ENCODE measurements at places on chromosomes 2 and 18.

- DNase-seq: no peak
Observed at GRCh38 chr2:57890464-57890863, 156.1 kb upstream of the VRK2 start.

- DNase-seq: no peak
Observed at GRCh38 chr2:186349508-186349907, 136.6 kb upstream of the ZC3H15 start.

DNA sequence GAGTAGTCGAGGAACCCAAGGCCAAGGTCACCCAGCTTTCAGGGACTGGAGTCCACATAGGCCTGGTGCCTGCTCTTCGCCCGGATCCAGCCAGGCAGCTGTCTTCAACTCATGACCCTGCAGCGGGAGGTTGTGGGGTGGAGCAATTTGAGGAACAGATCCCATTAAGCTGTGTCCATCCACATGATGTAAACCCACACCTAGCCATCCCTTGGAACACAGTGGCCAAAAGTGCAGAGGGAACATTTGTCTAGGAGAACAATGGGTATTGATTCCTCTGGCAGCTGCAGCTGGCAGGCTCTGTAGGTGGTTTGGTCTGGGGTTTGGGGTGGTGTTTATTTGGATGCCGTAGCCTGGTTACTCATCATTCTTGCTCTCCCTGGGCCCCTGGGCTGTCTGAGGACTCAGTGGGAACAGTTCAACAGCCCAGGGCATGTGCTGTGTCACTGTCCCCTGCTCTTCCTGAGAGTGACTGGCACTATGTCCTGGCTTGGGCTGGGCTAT, 99.4 kb downstream of the TFCP2L1 start:
- DNase-seq: no peak

- no peak for DNase-seq
Observed at GRCh38 chr2:150212722-150213171, 274.7 kb downstream of the RND3 start.

- DNase-seq: no peak
Observed at GRCh38 chr2:58638256-58638805, 397.2 kb upstream of the FANCL start.

GRCh38 chr2:187574969-187575750, 20.9 kb upstream of the TFPI start:
- no peak for DNase-seq

- no peak for DNase-seq
Observed at GRCh38 chr2:215794829-215795546, 218.4 kb downstream of the MREG start.

- no peak for DNase-seq
Observed at GRCh38 chr2:113784823-113785744, 28.6 kb upstream of the SLC35F5 start.

DNA sequence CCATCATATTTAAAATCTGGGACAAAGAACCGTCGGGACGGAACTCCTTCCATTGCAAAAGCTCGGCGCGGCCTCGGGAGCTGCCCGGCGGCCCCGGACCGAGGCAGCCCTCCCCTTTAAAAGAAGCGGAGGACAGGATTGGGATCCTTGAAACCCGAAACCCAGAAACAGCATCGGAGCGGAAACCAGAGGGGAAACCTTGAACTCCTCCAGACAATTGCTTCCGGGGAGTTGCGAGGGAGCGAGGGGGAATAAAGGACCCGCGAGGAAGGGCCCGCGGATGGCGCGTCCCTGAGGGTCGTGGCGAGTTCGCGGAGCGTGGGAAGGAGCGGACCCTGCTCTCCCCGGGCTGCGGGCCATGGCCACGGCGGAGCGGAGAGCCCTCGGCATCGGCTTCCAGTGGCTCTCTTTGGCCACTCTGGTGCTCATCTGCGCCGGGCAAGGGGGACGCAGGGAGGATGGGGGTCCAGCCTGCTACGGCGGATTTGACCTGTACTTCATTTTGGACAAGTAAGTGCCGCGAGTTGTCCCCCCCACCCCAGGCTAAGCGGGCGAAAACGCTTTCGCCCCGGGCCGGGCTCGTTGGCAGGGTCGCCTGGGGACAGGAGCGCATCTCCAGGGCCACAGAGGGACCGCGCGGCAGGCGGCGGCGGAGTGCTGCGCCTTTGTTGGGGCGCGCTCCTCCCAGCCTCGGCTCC, at the start of gene ANTXR1:
Gene ANTXR1 (plus strand): TSS at position 38 of the 698 bp plus-strand sequence. CDS start 321 bp downstream, at position 359.
- DNase-seq: no peak

DNA sequence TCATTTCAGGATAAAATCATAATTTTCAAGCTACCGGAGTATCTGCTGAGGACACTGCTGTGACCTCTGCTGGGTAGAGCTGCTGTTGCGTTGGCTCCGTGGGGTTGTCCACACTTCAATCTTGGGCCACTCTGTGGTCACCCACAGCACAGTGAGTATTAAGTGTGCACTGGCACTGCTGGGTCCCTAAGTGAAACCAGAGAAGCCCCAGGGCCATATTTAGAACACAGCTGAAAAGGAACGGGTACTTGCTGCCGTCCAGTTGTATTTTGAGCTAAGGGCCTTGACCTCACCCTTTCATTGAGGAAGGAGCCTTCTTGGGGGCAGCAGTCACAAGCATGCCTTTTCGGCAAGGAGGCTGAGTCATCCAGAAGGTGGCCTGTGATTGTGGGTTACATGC, 10.1 kb downstream of the SLC9A4 start:
- DNase-seq: no peak

DNA sequence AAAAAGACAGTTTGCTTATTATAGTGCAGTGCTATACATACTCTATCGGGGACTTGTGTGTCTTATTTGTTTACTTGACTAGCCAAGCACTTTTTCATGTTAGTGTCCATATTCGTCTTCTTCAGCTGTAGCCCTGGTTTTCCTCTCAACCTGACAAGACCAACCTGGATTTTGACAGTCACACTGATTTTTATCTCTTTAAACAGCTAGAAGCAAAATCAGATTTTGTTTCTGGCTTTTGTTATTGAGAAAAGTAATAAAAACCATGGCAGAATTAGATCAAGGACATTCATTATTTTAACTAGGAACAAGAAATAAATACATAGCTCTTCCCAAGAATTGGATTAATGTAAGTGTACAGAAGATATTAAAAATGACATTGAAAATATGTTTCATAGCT, 56.8 kb downstream of the SPATS2L start:
- DNase-seq: no peak

- no peak for DNase-seq
Observed at GRCh38 chr18:60327880-60328279, 44.7 kb downstream of the MC4R start.

- DNase-seq: no peak
Observed at GRCh38 chr2:105339414-105339813, 2.1 kb downstream of the C2orf49 start.

- DNase-seq: no peak
Observed at GRCh38 chr18:49006641-49007454, 56.1 kb upstream of the SMAD7 start.

- DNase-seq: no peak
Observed at GRCh38 chr2:109174214-109174613, 45.2 kb downstream of the SH3RF3 start.

- DNase-seq: no peak
Observed at GRCh38 chr18:28175150-28175929, 1.6 kb downstream of the CDH2 start.

GRCh38 chr2:28975671-28976070, 5.4 kb upstream of the TOGARAM2 start:
- DNase-seq: no peak

- DNase-seq: no peak
Observed at GRCh38 chr2:133431289-133431688, 137.0 kb downstream of the NCKAP5 start.

DNA sequence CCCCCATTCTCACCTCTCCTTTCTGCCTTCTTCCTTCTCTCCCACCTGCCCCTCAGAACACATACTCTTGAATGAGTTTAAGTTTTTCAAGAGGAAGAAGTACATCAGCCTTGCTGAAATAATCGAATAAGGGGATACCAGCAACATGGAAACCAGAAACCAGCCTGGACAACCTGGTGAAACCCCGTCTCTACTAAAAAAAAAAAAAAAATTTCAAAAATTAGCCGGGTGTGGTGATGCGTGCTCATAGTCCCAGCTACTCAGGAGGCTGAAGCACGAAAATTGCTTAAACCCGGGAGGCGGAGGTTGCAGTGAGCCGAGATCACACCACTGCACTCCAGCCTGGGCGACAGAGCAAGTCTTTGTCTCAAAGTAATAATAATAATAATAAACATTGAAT, 75.0 kb upstream of the SLC1A4 start:
- no peak for DNase-seq

GRCh38 chr2:196079052-196079451, 10.4 kb upstream of the DNAH7 start:
- no peak for DNase-seq

- DNase-seq: no peak
Observed at GRCh38 chr2:74849228-74849892, 15.4 kb downstream of the HK2 start.

DNA sequence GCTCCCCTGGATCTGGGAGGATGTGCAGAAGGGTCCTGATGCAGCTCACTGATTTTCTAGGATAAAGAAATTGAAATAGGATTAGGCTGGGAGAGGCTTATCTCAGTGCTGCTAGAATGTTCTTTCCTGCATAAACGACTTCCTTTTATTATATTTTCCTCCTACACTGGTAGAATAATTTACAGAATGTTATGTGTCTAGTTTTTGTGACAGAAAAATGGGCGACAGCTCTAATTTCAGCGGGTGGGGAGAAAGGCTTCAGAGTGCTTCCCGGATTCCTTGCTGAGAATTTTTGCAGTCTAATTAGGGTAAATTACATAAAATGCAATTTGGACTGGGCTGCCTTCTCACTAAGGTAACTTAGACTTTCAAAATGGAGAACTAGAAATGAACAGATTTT, 66.2 kb downstream of the SKA1 start:
- DNase-seq: no peak

DNA sequence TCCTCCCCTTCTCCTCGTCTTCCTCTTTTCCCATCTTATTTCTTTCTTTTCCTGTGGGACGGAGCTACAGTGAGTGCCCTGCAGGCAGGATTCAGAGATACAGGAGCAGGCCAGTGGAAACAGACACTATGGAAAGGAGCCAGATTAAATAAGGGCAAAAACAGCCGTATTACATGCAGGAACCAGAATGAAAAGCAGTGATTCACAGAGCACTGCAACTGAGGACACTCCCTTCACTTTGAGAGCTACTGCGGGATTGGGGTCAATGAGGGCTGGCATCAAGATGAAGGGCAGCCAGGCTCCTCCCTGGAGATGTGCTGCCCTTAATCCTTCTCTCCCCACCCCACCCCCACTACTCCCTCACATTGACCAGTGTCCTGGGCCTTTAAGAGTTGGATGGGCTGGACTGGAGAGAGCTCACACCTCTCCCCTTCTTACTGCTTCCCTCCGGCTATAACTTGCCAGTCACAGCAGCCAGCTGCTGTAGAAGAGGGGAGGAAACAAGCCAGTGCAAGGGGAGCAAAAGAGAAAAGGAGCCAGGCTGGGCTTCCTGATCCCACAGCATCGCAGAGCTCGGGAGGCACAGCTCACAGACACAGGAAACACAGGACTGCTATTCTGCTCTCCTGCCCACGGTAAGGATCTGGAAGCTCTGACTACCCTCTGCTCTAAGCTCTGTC, at the start of gene PLCD4:
Gene PLCD4 (plus strand): TSS at position 464 of the 680 bp plus-strand sequence. CDS start 7,841 bp downstream, outside the sequence.
- no peak for DNase-seq

DNA sequence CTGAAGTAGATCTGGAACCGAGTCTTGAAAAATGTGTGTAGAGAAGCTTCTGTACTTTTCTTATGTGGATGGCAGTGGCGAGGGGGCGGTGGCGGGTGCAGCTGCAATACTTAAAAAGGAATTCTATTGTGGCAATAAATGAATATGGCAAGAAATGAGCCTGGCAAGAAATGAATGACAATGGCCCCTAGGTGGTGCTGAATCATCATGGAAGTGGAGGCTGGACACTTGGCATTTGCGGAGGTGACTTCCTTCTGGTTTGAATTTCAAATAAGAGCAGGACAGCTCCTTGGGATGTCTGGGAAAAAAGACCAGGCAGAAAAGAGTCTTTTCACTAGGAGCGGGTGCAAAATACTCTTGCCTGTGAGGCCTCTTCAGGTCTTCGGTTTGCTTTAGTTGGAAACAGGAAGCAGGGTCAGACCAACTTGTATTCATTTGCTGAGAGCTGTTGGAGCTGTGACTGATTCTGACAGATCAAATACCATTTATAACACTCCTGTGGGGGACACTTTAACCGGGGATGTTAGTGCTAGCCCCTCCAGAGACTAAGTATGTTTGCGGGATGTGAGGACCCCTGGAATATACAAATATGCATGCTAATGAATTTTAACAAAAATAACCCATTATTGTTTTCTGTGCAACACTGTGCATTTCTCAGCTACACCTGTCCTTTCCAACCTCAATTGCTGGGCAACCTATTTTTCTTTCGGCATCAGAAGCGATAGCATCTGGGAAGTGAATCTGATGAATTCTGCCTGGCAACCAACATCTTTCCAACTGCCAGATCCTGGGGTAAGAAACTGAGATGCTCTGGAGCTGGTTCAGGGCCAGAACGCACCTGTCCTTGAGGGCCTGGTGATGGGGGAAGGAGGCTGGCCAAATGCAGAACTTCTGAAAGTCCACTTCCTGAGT, 35.4 kb downstream of the FASTKD2 start:
- DNase-seq: no peak

GRCh38 chr2:241904011-241904718, 34.6 kb downstream of the RTP5 start:
- no peak for DNase-seq

DNA sequence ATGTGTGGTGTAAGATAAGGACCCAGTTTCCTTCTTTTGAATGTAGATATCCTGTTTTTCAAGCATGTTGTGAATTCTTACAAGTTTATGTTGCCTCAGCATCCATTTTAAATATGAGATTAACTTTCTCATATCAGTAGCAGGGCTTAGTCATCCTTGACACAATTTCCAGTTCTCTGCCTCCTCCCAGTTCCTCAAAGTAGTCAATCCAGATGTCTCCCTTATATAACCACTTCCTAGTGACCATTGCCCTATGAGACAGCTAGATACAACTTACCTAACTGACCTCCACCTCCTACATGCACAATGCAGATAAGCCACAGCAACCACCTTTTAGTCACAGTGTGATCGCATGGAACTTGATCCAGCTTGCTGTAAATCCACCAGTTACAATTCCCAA, 269.2 kb upstream of the ZNF521 start:
- DNase-seq: no peak

GRCh38 chr18:64436111-64436510, 287.2 kb upstream of the LINC00305 start:
- no peak for DNase-seq

Measured in activated T-helper 9 cell treated with anti-CD3 and anti-CD28 coated beads, Interleukin-2, amount 50 U/mL, for 16 hours (primary cell).